Muscle of leg (tissue), 16 donors: ENCODE measurements at places on chromosomes 13 and 19. TPM values are rescaled to one million over a fixed set of nuclear protein-coding genes. Genes with fewer than 3 reads are reported as not detected.

GRCh38 chr13:28718196-28718542 is 601 bp downstream of the SLC46A3 start:
- DNase-seq = peak; percentile 49

- no peak for DNase-seq
These were observed 58.5 kb downstream of the DNAJC15 start for GRCh38 chr13:43081866-43082265.

DNA sequence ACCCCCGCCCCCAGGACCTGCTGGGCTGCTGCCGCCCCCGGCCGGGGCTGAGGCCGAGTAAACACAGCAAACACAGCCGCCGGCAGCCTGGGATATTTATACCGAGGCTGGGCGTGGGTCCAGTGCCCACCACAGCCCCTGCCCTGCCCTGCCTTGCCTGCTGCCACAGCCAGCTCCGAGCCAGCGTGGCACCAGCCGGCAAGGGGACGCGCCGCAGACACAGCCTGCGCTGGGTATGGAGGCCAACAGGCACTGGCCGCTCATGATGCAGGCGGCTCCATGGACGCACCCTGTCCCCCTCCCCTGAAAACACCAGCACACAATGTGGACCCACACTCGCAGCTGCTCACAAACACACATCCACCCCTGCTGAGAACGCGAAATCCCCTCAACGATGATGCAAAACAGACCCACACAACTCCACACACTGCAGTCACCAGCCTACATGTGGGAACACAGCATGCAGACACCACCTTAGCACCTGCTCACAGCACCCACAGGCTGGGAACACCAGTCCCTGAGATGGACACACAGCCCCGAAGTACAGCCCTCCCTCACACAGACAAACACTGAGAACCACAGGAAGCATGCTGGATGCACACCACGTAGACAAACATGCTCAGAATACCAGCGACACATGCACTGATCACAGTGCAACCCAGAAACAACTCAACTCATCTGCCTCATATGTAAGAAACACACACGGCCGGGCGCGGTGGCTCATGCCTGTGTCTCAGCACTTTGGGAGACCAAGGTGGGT is 16.2 kb downstream of the CCDC97 start:
- peak; percentile 57 for DNase-seq

- peak; percentile 21 for DNase-seq
These were observed 1074.3 kb upstream of the PCDH9 start for GRCh38 chr13:68304286-68304893.

DNA sequence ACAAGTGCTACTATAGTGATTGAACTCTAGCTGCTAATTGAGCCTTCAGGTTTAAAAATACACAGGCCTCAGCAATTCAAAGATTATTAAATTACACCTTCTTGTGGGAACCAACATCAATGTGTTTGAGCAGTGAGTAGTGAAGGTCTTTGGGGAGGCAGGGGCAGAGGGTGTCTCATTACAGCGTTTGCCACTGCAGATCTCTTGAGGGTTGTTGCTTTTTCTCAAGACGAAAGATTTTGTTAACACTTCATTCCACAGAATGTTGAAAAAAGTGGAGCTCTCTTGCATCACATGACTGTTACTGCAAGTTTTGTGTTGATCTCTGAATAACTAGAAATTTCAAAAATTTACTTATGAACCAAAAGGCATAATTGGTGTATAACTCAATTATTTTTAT is 253.6 kb downstream of the ATP8A2 start:
- DNase-seq = no peak

DNA sequence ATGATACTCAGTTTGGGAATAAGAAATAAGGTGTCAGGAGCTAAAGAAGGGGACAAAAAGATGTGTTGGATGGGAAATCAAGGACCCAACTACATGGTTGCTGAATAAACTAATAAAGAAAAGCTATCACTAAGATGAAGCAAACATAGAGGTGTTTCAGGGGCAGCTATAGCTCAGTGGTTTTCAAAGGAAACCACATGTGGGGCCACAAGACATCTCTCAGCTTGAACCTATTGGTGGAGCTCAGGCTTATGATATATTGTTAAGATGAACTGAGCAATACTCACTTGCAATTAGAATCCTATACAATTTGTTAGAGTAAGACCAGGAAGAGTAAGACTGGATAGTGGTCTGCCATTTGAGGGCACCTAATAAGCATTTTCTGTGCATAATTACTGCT is 45.1 kb upstream of the SPRY2 start:
- DNase-seq = no peak

DNA sequence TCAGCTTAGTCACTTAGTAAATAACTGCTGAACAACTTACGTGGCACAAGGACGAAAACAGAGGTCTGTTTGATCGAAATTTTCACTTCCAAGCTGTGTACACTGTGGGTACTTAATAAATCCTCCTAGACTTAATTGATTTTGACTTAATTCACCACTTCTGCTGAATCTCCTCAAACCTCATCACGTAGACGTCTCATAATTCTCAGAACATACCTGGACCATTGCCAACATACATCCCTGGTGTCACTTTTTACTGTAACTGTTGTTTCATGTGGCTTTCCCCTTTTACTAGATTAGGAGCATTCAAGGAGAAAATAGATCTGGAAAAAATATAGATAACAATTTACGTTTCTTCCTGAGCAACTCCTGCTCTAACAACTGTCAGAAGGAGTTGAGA is 105.0 kb downstream of the MBNL2 start:
- DNase-seq = no peak

GRCh38 chr19:15304140-15304705 is 28.1 kb downstream of the BRD4 start:
- DNase-seq = peak; percentile 90

- no peak for DNase-seq
These were observed 41.2 kb upstream of the ZNF527 start for GRCh38 chr19:37329686-37330085.

- DNase-seq = no peak
These were observed 32.5 kb downstream of the ZNF567 start for GRCh38 chr19:36719687-36720556.

GRCh38 chr13:24228852-24229458 is 68.4 kb downstream of the SPATA13 start:
- peak; percentile 74 for DNase-seq

- no peak for DNase-seq
These were observed 49.2 kb upstream of the ATP12A start for GRCh38 chr13:24630851-24631620.

GRCh38 chr19:19500975-19501644 is 14.2 kb downstream of the TSSK6 start:
- DNase-seq = no peak

ADM5 gene
- 1.8 TPM for polyA plus RNA-seq
